ENCODE measurements at places on chromosomes 3 and 15. TPM values are rescaled to one million over a fixed set of nuclear protein-coding genes. Genes with fewer than 3 reads are reported as not detected.

The RAB6B gene
- 4.8 TPM for total RNA-seq

The PCLAF gene
- total RNA-seq = 4.4 TPM

The GNAT1 gene
- total RNA-seq = not detected

- DNase-seq = no peak
Observed at GRCh38 chr3:15527031-15527459, 5.5 kb upstream of the COLQ start.

- DNase-seq = no peak
Observed at GRCh38 chr15:56729561-56729960, 3.7 kb downstream of the ZNF280D start.

DNA sequence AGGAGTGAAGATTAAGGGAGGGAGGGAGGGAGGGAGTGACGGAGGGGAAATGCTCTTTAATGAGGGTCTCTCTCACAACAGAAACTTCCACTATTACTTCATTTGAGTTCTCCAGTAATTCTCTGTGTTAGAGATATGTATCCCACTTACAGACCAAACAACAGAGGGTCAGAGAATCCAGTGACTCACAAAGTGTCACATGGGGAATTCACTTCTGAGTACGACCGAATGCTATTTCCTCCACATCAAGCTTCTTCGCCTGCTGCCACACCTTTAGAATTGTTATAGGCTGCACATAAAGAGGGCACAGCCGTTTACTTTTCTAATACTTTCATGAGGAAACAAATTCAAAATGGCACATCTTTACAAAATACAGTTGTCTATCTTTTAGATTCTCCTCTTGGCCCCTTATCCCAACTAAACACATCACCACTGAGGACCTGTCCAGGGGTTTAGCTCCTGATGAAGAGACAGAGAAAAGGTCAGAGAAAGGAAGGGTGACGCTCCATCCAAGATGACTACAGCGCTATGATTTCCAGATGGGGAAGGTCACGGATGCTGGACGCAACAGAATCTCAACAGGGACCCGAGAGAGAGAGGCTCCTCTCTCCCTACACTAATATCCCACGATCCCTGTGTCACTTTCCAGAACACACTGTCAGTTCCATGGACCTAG, 119.0 kb downstream of the XXYLT1 start:
- no peak for DNase-seq

The HDAC11 gene
- total RNA-seq = 23.0 TPM

- no peak for DNase-seq
Observed at GRCh38 chr3:171542976-171543375, 82.8 kb upstream of the TNIK start.

DNA sequence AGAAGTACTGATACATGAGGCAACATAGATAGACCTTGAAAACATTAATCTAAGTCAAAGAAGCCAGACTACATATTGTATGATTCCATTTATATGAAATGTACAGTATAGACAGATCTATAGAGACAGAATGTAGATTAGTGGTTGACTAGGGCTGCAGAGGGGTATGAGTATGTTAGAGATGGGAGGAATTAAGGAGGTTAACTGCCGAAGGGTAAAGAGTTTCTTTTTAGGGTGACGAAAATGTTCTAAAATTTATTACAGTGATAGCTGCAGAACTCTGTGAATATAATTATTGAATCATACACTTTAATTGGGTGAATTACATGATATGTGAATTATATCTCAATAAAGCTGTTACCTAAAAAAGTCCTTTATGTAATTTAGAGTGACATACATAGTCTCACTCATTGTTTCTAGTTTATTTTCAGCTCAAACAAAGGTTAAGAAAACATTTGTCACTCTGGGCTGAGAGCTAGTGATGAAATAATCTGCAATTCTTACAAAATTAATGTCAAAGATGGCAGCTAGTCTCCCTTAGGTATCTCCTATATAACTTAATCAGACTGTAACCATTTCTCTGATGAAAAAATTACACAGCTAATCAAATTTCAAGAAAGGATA, 61.4 kb downstream of the DENND4A start:
- no peak for DNase-seq

The SECISBP2L gene
- 66.3 TPM for total RNA-seq
